Activated T-cell treated with anti-CD3 and anti-CD28 coated beads, Interleukin-2, amount 50 U/mL, for 48 hours (primary cell): ENCODE measurements at places on chromosomes 1 and 21.

DNA sequence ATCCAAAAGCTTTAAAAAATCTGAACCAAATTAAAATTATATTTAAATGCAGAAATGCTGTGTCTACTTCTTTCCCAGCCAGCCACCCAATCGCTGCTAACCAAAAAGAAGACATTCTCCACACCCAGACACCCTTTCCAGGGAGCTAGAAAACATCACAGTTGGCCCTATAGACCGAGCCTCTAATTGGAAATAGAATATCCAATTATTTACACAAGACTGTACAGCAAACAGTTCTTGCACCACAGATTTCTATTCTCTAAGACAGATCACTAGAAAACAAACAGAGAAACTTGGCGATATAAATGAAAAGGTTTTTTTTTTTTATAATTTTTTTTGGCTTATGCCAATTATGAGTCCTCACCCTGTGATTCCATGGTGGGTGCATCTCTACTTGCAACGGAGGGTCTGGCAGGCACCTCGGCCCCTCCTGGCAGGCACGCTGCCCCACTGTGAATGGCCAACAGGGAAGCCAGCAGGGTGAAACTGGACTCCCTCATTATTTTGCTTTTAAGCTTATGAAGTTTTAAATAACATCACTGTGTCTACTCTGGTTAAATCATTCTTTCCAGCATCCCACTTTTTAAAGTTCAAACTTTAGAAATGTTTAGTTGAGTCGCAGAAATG, 29.2 kb downstream of the BCAR3 start:
- no peak for DNase-seq

GRCh38 chr1:196317535-196318522, 290.4 kb downstream of the KCNT2 start:
- no peak for DNase-seq

- DNase-seq, result no peak
Measured at GRCh38 chr1:55369474-55369873, 154.3 kb upstream of the USP24 start.

DNA sequence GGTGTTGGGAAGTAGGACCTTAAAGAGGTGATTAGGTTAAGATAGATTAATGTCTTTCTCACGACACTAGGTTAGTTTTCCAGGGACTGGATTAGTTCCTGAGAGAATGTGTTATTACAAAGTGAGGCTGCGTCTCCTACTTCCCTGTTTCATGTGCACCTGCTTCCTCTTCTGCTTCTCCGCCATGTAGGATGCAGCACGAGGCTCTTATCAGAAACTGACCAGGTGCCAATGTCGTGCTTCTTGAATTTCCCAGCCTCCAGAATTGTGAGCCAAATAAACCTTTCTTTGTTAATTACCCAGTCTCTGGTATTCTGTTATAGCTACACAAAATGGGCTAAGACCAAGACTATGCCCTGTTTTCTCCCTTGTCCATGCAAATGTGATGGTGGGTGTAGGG, 152.2 kb upstream of the LMO4 start:
- no peak for DNase-seq

DNA sequence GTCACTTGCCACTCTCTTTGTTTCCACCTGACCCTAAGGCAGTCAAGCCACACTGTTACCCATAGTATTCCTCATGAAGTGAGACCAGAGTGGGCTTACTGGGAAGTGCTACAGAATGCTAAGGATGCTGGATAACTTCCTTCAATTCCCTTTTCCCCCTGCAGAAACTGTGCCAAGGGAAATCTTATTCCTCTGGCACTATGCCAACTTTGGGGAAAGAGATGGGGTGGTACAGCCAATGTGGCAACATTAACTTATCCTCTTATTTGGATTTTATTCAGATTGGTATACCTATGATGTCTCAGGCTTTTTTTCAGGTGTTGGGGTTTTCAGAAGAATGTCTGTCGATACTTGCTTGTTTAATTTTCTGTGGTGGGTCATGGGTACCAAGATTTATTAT, 599.4 kb upstream of the PBX1 start:
- no peak for DNase-seq

DNA sequence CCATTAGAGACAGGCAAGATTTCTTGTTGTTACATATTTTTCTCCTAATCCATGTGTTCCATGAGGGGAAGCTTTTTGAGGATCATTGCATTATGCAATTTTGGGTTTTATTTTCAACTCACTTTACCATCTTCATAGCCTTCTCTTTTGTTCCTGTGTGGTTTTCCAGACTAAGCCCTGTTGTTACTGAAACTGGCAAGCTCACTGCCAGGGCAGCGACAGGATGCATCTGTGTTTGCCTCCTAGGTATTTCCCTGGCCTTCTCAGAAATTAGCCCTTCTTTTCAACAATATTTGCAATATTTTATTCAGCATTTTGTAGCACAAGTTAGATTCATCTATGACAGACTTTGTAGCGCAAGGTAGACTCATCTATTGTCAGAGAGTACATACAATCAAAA, 134.2 kb upstream of the CYYR1 start:
- DNase-seq, result no peak

DNA sequence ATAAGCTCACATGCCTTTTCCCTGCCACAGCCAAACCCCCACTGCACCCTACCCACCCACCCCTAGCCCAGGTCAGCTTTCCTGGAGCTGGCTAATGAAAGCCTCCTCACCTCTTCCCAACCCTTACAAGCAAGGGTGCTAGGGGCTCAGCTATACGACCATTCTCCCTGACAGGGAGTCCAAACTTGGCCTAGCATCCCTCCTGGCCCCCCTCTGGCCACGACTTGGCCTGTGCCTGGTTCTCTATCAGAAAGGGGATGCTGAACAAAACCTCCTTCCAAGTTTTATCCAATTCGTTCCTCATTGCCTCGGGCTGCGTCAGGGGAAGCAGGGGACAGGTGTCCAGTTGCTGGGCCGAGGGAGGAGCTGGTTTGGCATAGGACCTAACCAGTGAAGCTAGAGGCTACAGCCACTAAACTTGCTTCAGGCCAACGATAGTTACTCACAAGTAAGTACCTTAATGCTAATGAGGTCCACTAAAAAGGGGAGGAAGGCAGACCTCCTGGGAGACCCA, 8.6 kb downstream of the TMEM81 start:
- DNase-seq, result peak; percentile 5

- no peak for DNase-seq
Measured at GRCh38 chr1:10617931-10618885, 143.5 kb downstream of the PEX14 start.

DNA sequence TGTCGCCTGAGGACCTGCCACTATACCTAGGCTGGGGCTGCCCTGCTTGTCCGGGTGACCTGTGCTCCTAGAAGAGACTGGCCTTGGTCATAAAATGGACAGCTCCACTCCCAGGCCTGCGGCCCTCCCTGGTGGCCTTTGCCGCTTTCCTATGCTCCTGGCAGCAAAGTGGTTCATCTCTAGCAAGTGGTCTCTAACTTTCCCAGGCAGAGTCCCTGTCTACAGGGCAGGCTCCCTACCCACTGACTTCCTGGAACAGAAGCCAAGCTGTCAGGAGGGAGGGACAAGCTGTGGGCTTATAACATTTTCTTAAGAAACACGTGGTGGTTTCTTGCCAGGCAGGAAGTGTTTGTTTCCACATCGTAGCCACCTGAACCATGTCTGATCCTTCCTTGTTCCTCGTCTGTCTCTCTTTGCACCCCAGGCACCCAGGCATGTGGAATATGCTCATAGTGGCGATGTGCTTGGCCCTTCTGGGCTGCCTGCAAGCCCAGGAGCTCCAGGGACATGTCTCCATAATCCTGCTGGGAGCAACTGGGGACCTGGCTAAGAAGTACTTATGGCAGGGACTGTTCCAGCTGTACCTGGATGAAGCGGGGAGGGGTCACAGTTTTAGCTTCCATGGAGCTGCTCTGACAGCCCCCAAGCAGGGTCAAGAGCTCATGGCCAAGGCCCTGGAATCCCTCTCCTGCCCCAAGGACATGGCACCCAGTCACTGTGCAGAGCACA, 10.1 kb downstream of the H6PD start:
- no peak for DNase-seq

GRCh38 chr1:235878082-235878811, 11.5 kb upstream of the LYST start:
- DNase-seq, result no peak

DNA sequence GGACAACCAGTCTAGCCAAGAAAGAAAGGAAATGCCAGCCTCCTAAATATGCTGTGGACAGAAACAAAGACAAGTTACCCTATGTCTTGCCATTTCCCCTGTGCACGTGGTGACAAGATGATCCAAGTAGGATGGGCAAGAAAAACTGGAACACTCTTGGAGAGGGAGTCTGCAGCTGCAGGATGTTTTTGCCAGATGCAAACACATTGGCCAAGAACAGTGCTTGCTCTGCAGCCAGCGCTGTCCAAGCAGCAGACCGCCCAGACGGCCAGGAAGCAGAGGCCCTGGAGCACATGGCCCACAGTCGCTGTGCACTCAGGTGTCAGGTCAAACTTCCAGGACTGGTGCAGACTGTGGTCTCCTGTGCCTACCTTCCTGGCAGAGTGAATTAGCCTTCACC, 189.3 kb downstream of the SLC35F3 start:
- DNase-seq, result no peak

GRCh38 chr1:194227161-194227560, 1040.7 kb upstream of the B3GALT2 start:
- DNase-seq, result no peak

DNA sequence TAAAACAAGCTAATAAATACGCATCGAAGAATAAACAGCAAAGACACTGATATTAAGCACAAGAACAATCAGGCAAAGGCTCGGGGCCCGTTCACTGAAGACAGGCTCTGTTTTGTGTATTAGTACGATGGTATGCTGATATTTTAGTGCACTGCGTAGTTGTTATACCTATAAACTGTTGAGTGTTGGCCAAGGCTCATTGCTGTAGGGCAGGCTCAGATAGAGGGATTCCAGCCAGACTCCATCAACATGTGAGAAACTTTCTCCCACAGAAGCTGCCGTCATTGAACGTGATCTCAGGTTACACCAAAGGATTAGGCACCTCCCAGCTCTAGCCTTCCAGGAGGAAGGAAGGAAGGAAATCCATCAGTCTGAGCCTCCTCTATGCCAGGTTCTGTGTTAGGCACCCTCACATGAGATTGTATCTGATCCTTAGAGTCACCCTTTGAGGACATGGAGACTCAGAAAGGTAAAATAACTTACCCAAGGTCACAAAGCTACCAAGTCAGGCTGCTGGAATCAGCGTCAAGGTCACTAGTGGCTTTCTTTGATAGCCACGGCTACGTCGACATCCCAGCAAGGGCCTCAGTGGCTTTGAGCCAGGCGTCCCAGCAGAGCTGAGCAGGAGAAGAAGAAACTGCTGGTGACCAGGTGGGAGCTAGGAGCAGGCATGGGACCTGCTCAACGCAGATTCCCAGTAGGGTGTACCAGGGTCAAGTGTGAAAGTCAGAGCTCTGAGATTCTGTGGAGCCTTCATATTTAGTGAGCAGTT, 14.8 kb downstream of the BCAR3 start:
- no peak for DNase-seq

DNA sequence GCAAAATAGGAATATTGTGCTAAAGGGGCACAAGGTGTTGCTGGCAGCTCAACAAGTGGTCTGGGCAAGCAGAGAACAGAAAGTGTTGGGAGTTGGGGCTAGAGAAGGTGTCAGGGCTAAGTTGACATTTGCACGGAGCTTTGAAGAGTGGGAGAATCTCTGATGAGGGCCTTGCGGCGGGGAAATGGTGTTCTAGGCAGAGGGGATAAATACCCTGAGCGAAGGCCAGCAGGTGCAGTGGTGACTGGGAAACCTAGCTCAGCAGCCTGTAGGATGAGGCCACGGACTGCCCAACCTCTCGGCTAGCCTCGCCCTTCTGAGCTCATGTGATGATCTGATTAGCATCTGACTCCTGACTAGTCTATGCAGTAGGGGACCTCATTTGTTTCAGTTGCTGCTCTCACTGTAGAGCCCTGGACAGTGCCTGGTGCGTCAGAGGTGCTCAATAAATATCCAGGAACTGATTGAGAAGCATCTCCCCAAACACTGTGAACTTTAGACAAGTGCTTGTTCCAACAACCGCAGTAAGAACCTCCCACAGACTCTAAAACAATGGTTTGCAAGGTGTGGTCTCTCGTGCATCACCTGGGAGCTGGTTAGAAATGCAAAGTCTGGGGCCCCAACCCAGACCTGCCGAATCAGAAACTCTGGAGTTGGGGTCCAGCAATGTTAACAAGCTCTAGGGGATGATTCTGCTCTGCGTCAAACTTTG, 1.0 kb upstream of the FOXO6 start:
- DNase-seq, result no peak

DNA sequence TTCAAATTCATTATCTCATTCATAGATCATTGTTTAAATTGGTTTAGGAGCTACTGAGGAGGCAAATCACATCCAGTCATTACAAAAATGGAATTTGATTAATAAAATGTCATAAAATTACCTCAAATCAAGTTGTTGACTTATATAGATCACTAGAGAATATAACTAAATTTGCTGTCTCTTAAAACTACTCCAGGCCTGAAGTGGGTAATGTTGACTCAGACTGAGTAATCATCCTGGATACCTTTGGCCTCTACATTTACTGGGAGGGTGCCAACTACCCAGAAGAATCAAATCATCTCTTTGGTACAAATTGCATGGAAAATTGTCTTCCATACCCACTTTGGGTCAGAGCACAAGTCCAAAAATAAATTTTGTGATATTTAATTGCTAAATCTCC, 191.2 kb upstream of the GREM2 start:
- DNase-seq, result no peak

DNA sequence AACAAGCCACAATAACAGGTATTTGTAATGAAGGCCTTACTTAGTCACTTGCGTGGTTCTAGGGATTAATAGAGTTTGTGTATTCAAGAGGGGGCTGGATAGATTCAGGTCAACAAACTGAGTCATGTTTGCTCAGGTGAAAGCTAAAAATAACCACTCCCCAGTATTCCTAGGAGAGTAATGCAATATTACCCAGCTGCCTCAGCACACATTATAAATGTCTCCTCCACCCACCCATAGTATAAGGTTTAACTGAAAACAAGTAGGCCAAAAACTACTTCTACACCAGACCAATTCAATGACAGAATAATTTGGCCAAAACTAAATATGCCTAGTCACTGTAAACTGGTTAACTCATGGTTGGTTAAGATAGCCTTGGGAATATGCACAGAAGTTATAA, 34.4 kb downstream of the WLS start:
- no peak for DNase-seq

DNA sequence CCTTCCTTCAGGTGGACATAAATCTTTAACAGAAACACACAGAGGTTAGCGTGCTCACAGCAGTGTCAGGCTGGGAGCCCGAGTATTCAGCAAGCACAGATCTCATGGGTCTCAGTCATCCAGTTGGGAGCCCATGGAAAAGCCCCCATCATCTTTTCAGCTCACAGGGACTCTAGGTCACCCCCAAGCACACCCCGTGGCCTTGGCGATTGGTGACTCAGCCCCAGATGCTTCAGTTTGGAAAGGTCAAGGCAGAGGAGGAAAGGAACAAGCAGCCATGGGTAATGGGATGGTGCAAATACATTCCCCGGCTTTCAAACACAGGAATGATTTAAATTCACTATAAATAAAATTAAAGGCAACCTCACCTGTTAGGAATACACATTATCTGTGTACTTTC, 88.9 kb downstream of the PGBD5 start:
- no peak for DNase-seq

- no peak for DNase-seq
Measured at GRCh38 chr21:22374218-22374969, 1376.2 kb downstream of the NCAM2 start.
